Right atrium auricular region (tissue), 2 donors: ENCODE measurements at places on chromosomes 11 and 22. TPM values are rescaled to one million over a fixed set of nuclear protein-coding genes. Genes with fewer than 3 reads are reported as not detected.
A peak's percentile ranks its signal among the peaks of the same experiment; 100 is the strongest.

DNA sequence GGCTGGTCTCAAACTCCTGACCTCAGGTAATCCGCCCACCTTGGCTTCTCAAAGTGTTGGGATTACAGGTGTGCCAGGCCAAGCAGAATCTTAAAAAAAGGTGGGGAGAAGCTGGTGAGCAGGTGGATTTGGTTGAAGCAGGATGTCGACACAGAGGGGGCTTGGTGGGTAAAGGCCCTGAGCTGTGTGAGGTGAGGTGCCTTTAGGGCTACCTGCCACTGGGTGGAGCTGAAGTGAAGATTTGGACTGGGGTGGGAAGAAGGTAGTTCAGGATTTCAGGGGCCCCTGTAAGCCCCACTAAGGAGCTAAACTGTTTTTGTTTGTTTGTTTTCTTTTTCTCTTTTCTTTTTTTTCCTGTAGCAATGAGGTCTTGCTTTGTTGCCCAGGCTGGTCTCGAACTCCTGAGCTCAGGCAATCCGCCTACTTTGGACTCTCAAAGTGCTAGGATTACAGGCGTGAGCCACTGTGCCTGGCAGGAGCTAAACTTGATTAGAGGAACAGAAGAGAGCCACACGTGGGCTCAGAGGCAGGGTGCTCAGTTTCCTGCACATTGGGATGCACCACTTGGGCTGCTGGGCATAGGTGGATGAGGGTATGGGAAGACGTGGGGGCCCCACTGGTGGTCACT is 6.0 kb downstream of the P2RX6 start:
- no peak for DNase-seq

GRCh38 chr22:36475341-36475740 is 6.1 kb downstream of the TXN2 start:
- DNase-seq: no peak

DNA sequence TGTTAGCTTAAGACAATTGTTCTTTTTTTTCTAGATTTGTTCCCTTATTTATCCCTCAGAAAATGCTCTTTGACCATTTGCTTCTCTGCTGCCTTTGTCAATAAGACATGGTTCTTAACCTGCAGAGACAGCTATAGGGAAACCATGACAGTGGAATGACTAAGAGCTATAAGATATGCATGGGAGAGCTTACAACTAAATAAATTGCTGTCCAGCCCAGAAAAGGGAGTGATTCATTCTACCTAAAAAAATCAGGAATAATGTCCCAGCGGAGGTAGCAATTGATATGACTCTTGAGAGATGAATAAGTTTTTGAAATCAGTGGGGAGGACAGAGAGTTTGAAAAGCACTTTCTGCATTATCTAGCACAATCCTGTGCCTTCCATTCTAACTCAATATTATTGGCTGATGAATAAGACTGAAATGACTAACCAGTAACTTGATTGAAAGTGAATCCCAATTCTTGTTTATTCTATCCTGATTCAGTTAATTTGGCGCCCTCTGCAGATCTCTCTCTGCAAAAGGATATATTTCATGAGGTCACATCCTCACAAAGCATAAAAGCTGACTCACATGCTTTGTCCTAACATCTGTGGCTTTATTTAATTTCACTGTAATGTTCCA is 680.5 kb upstream of the API5 start:
- DNase-seq: no peak

GRCh38 chr11:103266167-103266831 is 157.1 kb downstream of the DYNC2H1 start:
- DNase-seq: no peak

- DNase-seq: peak; percentile 66
Observed at GRCh38 chr11:115503083-115503885, 931 bp downstream of the CADM1 start.

Gene SYT8
- total RNA-seq: not detected

- no peak for DNase-seq
Observed at GRCh38 chr11:66862559-66863037, 5.7 kb downstream of the LRFN4 start.

GRCh38 chr11:112968941-112969713 is 7.9 kb downstream of the NCAM1 start:
- no peak for DNase-seq

Gene P2RX6
- total RNA-seq: 1.0 TPM

GRCh38 chr22:43293259-43293654 is 49.9 kb downstream of the SCUBE1 start:
- DNase-seq: no peak

- DNase-seq: no peak
Observed at GRCh38 chr11:44067266-44067665, 1.2 kb downstream of the ACCS start.

- DNase-seq: no peak
Observed at GRCh38 chr11:77883775-77884174, 62.8 kb downstream of the AAMDC start.
